ENCODE measurements at places on chromosomes 5 and 9. TPM values are rescaled to one million over a fixed set of nuclear protein-coding genes. Genes with fewer than 3 reads are reported as not detected.

DNA sequence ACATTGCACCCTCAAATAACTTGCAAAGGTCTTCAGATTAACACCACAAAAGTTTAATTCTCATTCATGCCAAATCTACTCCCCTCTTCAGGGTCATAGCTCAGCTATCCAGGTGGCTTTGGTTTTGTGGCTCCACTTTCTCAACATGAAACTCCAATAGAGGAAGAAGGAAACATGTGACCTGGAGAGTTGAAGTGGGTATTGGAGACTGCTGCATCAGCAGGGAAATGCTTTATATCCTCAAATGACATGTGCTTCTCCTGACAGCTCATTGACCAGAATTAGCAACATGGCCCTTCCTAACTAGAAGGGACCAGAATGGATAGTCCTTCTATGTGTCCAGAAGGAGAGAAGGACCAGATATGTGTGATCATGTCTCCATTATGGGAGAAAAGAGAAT is 73.6 kb downstream of the TLR4 start:
- H3K27me3 ChIP-seq, result no peaks in the 10 kb centered on the region

The C5orf58 gene
- 0.15 TPM for total RNA-seq

GRCh38 chr5:1204693-1205242 is 3.4 kb downstream of the SLC6A19 start:
- H3K36me3 ChIP-seq, result no peaks in the 10 kb centered on the region
- no peak for DNase-seq
- no peaks in the 10 kb centered on the region for H3K27me3 ChIP-seq
- H3K27ac ChIP-seq, result no peak overlapping the region
- no peak overlapping the region for H3K4me3 ChIP-seq
- peaks cover 4% of the 10 kb centered on the region for H3K4me1 ChIP-seq

The ERAP2 gene
- total RNA-seq, result 15.5 TPM
